GM12878 (cell line): ENCODE measurements at places on chromosomes 11 and 22. TPM values are rescaled to one million over a fixed set of nuclear protein-coding genes. Genes with fewer than 3 reads are reported as not detected.

The SLC22A9 gene
- not detected in 2 replicates for total RNA-seq

The DDX6 gene
- total RNA-seq: 117 and 119 TPM in 2 replicates

The OR51B5 gene
- 0.18 TPM in 1 of 2 replicates, not detected in the other for total RNA-seq

The TBX10 gene
- 0.16 and 0.26 TPM in 2 replicates for total RNA-seq

The CD3D gene
- total RNA-seq: 0.32 and 0.69 TPM in 2 replicates

The IGLL1 gene
- total RNA-seq: not detected in 2 replicates

The SYT12 gene
- 1.4 and 1.6 TPM in 2 replicates for total RNA-seq

The SCGB2A2 gene
- not detected in 2 replicates for total RNA-seq

The OR8D1 gene
- not detected in 2 replicates for total RNA-seq

The KRTAP5-11 gene
- total RNA-seq: not detected in 2 replicates

The ADM2 gene
- total RNA-seq: 0.31 and 0.48 TPM in 2 replicates

The OR52N4 gene
- total RNA-seq: 0.37 and 0.41 TPM in 2 replicates

The USH1C gene
- total RNA-seq: not detected in 2 replicates

The VPREB3 gene
- 24.1 and 25.7 TPM in 2 replicates for total RNA-seq

The EMSY gene
- 14.3 and 17.5 TPM in 2 replicates for total RNA-seq

The KCNK4 gene
- total RNA-seq: not detected in 2 replicates

The FANCF gene
- total RNA-seq: 13.8 and 14.5 TPM in 2 replicates

The DESI1 gene
- total RNA-seq: 48.2 and 51.7 TPM in 2 replicates

The SCGB1A1 gene
- total RNA-seq: 0.72 TPM in 1 of 2 replicates, not detected in the other

The ESAM gene
- total RNA-seq: 26.1 and 26.9 TPM in 2 replicates

The TMEM191B gene
- 0.48 and 2.2 TPM in 2 replicates for total RNA-seq
